ENCODE measurements at places on chromosomes 4 and X.

DNA sequence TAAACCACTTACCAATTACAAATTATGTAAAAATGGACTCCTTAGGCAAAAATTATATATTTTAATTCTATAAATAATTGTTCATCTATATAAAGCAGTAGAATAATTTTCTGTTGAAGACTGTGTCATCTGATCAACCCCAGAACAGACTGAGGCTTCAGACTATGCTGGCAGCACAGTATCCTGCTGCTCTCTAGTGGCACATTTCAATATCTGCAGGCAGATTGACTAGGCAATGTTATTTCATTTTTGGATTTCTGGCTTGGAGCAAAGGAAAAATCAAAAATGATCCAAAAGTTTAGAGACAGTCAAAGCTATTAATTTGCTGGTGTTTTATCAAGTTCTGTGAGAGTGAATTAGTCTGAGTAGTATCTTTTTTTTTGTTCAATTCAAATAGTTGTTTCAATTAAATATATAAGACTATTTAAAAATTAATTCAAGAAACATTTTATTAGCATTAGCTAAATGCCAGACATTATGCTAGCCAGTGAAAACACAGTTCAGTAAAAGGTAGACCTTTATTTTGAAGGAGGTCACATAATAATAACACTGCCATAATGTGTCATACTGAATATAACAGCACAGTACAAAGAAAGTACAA, 21.3 kb upstream of the SULT1E1 start:
- DNase-seq: peak; percentile 1

DNA sequence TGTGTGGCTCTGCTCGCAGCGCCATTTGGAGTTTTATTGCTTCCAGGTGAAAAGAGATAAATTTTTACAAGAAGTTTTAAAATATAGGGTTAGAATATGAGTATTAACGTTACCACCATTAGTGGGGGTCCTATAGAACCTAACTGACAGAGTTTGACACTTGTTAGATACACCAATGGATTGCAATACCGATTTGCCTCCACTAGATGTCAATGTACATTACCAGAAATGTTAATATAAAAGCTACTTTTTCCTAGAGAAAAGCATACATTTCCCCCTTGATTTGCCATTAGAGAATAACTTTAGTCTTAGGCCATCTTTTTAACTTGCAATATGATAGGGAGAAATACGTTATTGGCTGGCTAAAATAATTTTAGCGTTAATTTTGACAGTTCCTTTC, 108.4 kb downstream of the LINC00632 start:
- peak; percentile 9 for DNase-seq

- no peak for DNase-seq
These were observed 28.4 kb downstream of the CD99L2 start for GRCh38 chrX:150870029-150870428.

DNA sequence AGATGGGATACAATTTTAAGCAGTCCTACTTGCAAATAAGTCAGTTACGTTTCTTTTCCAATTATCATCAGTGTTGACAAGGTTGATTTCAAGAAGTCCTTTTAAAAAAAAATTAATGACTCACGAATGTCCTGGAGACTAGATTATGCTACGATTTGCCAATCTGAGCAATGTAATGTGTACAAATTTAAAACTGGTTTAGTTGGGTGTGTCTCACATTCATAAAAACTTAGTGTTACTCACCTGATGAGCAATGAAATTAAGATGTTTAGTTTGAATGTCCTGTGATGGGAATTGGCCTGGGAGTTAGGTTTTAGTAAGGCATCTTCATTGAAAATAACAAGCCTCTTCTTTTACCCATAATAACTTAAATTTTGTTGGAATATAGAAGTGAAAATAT, 136.7 kb upstream of the POF1B start:
- DNase-seq: no peak

DNA sequence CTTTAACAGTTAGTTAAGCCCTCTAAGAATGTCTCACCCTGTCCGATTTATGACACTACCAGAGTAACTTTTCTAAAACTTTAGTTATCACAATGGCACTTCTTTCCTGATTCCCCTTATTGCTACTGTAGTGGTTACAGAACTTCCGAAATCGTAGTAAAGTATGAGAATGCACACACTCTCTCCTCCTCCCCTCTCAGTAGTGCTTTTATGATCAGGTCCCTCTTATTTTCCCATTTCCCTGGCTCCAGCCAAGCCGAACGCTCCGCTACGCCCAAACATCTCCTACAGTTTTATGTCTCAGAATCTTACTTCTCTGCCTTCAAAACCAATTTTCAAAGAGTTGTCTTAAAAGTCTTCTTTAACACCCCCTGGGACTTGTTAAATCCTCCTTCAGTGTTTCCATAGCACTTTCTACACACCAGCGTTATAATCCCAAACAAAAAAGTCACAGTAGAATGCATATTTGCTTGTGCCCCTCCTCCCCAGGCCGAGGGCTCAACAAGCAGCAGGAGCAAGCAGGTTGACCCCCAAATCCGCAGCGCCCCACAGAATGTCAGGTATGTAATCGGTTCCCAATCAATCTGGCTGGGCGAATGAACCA, 671 bp downstream of the HPF1 start:
- DNase-seq: no peak

- DNase-seq: no peak
These were observed 202.2 kb downstream of the RAPGEF2 start for GRCh38 chr4:159305129-159305528.

DNA sequence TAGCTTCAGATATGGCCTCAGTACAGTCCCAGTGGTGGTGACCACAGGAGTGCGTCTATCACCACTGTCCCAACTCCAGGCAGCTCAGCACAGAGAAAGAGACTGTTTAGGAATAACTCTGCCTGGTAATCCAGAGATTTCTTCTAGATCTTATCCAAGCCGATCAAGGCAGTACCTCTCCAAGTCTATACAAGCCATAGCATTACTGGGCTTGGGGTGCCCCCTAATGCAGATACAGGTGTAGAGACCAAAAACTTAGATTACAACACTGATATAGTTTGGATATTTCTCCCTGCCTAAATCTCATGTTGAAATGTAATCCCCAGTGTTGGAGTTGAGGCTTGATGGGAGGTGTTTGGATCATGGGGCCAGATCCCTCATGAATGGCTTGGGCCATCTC, 100.9 kb downstream of the PTCHD1 start:
- no peak for DNase-seq

DNA sequence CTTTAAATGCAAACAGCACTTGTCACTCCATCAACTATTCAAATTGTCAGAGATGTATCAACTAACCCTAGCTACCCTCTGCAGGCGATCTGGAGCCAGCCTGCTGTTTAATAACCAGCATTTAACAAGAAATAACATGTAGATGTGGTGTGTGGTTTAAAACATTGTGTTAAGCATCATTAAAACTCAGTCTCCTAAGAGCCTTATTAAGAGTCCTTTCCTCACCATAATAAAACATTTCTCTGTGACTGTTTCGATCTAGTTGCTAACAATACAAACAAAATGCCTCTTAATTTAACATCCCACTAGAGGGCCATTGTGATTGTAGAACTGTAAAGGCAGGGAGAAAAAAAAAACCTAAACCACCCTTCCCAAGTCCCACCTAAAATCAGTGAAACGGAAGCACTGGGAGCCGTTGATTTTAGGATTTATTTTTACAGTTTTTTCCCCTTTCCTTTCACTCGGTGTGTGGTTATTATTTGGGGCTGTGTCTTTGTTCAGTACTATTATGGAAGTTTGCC, 708.6 kb downstream of the C4orf33 start:
- no peak for DNase-seq

GRCh38 chr4:96112631-96113030, 272.7 kb downstream of the PDHA2 start:
- DNase-seq: no peak

DNA sequence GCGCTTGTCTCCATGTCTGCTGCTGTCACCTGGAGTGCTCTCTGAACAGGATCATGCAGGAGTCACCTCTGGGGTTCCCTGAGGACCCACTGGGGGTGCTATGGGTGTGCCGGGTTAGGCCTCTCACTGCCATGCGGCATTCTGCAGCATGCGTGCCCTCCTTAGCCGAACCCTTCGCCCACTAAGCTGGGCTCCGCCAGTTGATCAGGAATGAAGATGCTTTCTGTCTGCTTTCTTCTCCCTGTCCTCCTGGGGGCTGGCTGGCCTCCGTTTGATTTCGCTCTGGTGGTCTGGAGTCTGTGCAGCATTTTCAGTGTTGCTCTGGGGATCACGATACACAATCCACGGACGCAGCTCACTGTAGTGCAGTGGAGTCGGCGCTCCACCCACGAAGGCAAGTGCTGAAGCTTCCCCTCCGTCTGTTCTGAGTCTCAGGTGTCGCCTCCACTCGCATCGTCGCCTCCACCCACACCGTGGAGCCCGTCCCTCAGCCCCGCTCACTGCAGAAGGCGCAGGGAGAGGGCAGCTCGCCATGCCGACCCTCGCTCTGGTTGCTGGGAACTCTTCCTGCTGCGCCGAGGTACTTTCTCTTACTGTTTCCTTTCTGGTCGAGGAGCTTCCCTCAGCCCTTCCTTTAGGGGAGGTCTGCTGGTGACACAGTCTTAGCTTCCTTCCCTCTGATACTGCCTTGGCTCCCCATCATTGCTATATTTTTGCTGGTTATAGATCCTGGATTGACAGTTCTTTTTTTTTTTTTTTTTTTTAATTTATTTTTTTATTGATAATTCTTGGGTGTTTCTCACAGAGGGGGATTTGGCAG, 29.2 kb downstream of the LETM1 start:
- DNase-seq: no peak

DNA sequence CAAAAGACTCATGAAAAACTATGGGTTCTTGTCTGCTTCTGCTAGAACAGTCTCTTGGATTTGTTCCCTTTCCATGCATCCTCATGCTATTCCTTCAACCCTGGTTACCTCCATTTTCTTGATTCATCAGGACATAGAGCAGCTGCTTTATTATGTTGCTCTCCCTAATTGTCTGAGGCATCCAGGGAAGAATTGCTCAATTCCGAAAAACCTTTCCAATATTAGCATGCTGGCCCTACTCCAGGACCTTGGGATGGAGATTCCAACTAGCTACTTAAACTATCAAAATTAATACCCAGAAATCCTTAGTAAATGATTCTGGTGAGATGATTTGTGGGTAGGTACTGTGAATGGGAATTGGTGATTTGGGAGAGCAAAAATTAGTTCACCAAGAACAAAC, 56.6 kb upstream of the FAM47B start:
- no peak for DNase-seq

GRCh38 chr4:70236125-70236524, 6.3 kb upstream of the CSN3 start:
- no peak for DNase-seq

- no peak for DNase-seq
These were observed 82.2 kb upstream of the VEGFC start for GRCh38 chr4:176874721-176875445.

DNA sequence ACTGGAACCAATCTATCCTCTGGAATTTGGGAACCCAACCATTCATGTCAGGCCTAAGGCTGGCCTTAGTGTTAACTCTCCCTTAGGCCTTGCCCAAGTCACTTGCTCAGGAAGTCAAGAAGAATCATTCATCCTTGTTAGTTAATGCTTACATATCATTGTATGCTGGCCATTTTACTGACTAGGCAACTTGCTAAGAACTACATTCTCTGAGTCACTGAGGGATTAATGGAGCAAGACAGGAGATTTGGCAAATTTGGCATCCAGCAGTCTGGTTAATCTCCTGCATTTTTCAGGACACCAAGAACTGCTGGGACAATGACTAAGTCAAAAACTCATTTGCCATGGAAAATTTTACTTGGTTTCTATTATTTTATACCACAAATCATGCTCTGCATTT, 115.8 kb upstream of the DDIT4L start:
- no peak for DNase-seq

DNA sequence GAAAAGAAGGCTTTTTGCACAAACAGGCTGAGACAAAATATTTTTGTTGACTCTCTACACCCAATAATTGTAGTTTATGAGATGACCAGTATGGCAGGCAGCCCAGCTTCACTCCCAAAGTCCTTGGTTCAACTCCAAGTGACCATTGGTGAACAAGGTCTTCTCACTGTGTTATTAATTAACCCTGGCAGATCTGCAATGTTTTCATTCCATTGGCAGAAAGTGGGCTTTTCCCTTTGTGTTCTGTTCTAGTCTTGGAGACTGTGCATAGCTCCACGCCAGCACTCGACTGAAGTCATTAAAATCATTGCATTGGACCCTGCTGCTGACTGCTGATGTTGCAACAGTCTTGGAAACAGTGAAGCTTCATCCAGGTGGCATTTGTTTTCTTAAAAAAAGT, 277.3 kb upstream of the HAND2 start:
- no peak for DNase-seq

DNA sequence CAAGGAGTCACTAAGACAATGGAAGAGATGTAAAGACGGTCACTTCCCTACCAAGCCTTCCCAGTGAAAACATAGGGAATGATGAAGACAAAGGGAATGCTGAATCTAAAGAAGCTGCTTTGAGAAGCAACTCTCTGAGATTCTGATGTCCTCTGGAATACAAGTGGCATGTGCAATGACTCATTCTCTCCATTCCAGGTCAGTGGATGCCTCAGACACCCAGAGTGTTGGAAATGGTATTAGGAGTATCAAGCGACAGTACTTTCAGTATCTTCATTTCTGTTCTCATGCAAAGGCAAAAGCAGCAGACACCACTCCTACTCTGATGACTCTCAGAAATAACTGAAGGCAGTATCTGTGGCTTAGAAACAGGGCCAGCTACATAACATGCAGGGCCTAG, 102.6 kb downstream of the FSTL5 start:
- DNase-seq: peak; percentile 0

- DNase-seq: no peak
These were observed 55.6 kb downstream of the PRPS1 start for GRCh38 chrX:107683931-107684330.

- DNase-seq: peak; percentile 14
These were observed 2.4 kb upstream of the BCORL1 start for GRCh38 chrX:129980001-129980401.

DNA sequence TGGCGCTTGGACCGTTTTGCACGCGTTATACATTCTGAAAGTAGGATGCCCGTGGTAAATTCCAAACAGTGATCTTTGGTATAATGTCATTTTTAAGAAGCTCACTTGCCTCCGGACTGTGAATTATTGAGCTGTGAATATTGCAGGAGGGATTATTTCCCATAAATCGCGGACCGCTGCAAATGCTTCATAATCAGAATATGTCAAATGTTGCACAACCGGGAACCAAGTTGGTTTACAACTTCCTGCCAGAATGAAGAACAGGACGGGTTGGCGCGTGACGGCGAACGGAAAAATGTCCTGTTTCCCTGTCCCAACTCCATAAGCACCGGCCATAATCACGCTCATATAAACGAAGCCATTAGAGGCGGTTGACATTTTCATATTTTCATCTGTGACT, 67.6 kb downstream of the SHOX start:
- no peak for DNase-seq

- DNase-seq: peak; percentile 20
These were observed 69.8 kb downstream of the GAB1 start for GRCh38 chr4:143406523-143406922.

DNA sequence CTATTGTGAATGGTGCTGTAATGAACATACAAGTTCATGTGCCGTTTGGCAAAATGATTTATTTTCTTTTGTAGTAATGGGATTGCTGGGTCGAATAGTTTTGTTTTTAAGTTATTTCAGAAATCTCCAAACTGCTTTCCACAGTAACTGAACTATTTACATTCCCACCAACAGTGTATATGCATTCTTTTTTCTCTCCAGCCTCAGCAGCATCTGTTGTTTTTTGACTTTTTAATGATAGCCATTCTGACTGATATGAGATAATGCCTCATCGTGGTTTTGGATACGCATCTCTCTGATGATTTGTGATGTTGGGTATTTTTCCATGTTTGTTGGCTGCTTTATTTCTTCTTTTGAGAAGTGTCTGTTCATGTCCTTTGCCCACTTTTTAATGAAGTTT, 246.3 kb upstream of the ADGRL3 start:
- peak; percentile 31 for DNase-seq

GRCh38 chr4:183808097-183808456, 97.0 kb upstream of the STOX2 start:
- DNase-seq: no peak
